Heart right ventricle (tissue), 16 donors: ENCODE measurements at places on chromosomes 6 and 20. TPM values are rescaled to one million over a fixed set of nuclear protein-coding genes. Genes with fewer than 3 reads are reported as not detected.

- no peak for DNase-seq
Measured at GRCh38 chr20:49230021-49230420, 10.8 kb downstream of the DDX27 start.

GRCh38 chr6:117265410-117266256 lies at the start of gene VGLL2:
TSS of gene VGLL2 (plus strand) at chr6:117265558. CDS start at chr6:117265764, 206 bp downstream.
- peak; percentile 37 for DNase-seq

GRCh38 chr6:14966096-14966905 lies 279.6 kb upstream of the JARID2 start:
- DNase-seq, result no peak

Gene SLC17A9
- total RNA-seq, result 0.57 TPM
